ENCODE measurements at places on chromosomes 1 and 21.

DNA sequence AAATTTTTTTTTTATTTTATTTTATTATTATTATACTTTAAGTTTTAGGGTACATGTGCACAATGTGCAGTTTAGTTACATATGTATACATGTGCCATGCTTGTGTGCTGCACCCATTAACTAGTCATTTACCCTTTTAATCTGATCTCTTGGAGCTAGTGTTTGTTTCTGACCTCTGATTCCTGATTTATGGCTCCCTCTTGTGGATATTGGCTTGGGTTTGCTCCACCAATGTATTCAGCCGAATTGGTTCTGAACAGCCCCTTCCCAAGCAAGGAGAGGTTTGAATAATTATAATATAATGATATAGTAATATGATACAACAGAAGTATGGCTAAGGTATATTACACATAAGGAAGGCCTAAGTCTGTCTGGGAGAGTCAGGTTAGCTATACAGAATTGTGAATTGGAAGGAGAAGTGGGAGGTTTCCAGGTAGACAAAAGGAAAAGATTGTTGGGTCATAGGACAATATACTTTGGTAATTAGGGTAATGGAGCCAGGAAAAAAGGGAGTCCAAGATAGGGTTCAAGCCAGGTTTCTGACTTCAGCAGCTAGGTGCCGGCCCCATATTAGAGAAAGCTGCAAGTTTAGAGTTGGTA lies 53.1 kb upstream of the HMCN1 start:
- DNase-seq, result peak; percentile 18

- DNase-seq, result no peak
These were observed 46.4 kb upstream of the NBL1 start for GRCh38 chr1:19597496-19598309.

GRCh38 chr1:244647819-244648218 lies 5.1 kb upstream of the DESI2 start:
- DNase-seq, result no peak

DNA sequence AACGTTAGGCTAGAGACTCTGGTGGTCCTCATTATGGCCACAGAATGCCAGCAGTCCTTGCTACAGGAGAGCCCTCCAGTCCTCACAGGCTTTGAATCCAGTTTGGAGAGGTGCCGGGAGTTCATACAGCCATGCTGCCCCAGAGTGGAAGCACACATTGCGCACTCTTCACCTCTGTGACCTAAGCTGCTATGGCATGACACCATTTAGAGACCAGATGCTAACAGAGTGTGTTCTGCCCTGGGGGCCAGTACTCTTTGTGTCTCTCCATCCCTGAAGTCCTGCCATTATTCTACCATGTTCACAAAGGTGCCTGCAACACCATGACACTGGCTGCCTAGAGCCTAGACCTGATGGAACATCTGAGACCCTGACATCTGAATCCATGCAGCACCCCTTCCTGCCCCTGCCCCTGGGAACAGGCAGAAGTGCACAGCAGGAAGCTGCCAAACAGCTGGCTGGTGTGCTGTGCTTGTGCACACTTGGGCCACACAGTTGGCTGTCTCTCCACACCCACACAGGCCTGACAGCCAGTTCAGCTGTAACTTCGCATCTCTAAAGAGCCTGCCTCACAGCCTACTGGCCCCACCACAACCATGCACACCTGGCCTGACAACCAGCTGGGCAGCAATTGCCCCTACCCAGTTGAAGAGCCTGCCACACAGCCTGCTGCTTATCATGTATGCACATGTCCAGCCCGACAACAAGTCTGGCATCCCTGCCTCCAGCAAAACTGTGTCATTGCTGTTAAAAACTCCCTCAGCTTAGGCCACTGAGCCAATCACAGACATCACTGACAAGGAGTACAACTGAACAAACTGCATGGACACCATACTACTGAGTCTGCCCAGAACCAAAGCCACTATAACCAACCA lies 49.1 kb downstream of the MCOLN2 start:
- DNase-seq, result no peak

GRCh38 chr1:56416495-56416894 lies 162.9 kb downstream of the PLPP3 start:
- no peak for DNase-seq

GRCh38 chr1:22487781-22488180 lies 36.1 kb downstream of the ZBTB40 start:
- DNase-seq, result no peak

DNA sequence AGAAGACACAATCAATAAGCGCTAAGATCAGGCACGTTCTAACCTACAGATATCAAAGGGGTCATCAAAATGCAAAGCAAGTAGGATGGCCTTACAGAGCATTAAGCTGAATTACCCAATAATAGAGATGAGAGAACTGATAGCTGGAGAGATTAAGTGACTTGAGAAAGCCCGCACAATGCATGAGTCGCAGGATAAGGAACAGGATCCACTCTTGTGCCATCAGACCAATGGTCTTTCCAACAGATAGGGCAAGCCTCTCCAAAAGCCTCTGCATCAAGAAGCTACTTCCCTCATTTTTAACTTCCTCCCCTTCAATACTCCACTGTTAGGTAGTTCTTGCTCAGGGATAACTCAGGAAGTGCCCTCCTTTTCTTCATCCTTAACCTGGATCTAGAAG lies 2.6 kb downstream of the CHML start:
- DNase-seq, result no peak

DNA sequence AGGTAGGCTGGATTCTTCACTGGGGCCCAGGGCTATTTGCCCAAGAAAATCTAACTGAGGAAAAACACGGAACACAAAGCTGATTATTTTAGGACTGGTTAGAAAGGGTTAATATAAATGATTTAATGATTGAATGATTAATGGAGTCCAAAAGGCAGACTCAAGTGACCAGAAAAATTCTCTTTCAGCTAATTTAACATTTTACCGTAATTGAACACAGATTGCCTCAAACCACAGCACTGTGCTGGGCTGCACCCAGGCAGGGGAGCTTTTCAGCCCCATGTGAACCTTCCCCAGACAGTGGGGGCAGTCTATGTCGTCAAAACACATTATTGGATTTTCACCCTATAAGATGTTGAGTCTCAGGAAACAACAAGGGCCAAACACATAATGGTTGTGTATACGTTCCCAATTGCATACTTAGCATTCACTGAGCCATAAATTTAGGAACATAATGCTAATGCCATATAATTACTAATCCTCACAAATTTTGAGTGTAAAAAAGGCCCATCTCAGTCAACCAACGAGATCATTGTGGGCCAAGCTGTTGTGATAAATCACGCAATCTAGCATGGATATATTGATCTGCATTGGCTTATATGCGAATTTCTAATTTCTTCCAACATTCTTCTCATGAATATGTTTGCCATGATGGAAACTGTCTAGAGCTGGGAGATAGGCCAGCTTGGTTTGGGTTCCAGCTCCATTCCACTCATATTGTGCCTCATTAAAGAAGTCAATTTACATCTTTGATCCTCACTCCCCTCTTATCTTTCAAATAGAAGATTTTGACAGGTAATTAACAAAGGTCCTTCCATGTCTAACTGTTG lies 27.7 kb downstream of the DSCAM start:
- no peak for DNase-seq

DNA sequence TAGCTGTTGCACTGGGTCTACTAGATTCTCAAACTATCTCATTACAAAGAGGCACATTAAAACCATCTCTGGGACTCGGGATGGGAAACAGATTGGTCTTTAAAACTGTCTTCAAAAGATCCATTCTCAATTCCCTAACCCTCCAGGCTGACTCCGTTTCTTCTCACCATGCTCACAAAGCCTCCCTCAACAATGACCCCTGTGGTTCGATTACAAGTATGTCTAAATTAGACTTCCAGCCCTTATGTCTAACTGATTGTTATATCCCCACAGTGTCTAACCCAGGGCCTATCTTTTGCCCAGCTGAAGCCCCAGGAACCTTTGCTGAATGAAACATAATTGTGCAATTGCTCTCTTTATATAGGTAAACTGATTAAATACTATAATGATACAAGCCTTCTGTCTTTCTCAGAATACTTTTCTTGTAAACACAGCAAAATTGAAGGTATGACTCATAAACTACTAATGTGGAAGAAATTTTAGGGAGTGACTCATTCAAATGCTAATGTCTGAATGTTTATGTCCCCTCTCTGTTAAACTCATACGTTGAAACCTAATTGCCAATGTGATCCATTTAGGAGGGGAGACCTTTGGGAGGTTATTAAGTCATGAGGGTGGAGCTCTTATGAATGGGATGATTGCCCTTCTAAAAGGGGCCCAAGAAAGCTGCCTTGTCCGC lies 65.6 kb upstream of the DAB1 start:
- DNase-seq, result no peak

- DNase-seq, result no peak
These were observed 16.0 kb downstream of the RBBP4 start for GRCh38 chr1:32666901-32667566.

DNA sequence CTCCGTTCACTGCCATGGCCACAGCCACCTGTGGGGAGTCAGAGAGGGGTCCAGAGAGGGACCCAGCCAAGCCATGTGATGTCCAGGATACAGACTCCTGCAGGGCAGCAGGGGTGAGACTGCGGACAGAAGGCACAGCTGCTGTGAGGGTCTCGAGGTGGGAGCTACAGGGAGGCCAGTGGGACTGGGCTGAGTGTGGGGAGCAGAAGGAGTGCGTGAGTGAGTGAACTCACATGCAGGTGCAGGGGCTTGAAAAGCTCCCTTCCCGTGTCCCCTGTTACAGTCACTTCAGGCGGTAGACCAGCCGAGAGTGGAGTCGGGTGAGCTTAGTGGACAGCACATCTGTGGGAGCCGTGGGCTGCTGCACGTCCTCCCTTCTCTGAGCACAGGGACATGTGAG lies 42.4 kb downstream of the S100B start:
- DNase-seq, result no peak

DNA sequence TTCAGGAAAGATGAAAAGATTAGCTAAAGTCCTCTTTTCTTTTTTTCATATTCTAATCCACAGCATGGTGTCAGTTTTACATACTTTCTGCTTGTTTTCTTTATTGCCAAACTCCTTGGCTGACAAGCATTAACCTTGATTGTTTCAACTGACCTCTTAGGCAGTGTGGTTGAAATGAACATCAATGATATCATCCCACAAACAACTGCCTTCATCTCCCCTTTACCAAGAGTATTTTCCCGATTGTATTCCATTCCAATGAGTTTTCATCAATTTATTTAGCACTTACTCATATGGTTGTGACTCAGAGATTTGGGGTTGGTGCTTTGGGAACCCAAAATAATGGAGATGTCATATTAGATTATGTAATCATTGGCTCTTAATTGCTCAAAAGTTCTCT lies 71.8 kb downstream of the SPAG17 start:
- DNase-seq, result no peak
